ENCODE measurements at places on chromosomes 16 and 17.

DNA sequence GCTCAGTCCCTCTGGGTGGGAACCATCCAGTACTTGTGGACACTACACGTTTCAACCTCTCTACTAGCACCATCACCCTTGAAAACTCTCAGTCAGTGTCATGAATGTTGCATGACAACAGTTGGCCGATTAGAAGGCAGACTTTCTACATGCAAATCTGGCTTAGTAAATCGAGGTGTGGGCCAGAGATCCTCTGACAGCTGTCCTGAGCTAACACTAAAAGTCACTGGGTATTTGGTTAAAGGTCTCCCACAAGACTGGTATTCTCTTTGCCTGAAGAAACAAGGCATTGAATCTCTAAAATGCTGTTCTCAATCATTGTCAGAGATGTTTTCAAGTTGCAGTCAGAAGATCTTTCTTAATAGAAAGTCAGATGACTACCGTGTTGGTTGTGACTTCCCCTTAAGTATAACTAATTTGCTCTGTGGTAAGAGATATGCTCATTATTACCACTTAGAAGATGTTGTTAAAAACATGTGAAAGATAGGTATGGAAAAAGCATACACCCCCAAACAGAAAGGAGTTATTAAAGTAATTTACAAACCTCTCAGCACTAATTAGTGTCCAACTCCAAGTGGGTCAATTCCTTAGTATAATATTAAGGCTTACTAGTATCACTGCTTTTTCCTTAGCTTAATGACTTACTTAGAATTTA is 62.3 kb downstream of the WNT3 start:
- no peak for DNase-seq

DNA sequence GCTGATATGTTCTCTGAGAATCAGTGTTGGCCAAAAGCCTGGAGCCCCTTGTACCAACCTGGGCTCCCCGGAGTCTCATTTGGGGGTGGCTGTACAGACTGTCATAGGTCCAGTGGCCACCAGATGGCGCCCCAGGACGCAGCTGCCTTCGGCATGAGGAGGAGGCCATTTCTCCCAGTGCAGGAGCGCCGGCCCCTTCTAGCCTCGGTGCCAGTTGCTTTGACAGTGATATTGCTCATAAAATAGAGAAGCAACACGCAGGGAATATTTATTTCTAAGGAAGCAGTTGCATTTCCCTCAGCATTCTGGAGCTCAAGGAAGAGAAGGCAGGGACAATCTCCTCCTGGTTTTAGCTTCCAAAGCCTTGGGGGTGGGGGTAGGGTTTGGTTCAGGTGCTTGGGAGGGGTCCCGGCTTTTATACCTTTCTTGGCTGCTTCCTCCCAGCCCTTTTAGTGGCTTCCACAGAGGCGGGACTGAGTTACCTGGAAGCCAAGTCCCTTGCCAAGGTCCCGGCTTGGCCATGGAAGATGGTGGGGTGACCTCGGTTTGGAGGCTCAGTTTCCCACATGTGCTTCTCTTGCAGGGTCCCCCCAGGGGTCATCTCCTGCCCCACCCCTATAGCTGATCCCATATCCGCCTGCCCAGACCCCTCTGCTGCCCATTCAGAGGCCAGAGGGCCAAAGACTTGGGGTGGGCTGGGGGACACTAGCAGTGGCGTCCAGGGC is 117.8 kb upstream of the CDC42EP4 start:
- DNase-seq, result peak; percentile 92

GRCh38 chr16:12553191-12553590 is 250.5 kb downstream of the CPPED1 start:
- no peak for DNase-seq

DNA sequence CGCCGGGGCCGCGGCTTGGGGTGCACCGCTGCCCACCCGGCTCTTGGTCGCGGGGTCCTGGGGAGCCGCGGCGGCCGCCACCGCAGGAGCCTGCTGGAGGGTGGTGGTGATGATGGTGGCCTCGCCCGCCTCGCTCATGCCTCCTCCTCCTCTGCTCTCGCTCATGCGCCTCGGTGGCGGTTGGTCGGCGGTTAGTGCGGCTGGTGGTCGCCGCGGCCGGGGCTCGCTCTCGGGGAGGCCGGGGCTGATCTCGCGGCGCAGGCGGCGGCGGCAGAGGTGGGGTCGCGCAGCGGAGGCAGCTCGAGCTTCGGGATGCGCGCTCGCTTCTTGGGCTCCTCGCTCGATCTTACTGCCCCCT is 41.6 kb downstream of the AHSP start:
- DNase-seq, result no peak

GRCh38 chr17:77475016-77475976 is 334.5 kb downstream of the SEC14L1 start:
- DNase-seq, result no peak

- DNase-seq, result no peak
Observed at GRCh38 chr17:78672871-78673371, 95.7 kb upstream of the DNAH17 start.

DNA sequence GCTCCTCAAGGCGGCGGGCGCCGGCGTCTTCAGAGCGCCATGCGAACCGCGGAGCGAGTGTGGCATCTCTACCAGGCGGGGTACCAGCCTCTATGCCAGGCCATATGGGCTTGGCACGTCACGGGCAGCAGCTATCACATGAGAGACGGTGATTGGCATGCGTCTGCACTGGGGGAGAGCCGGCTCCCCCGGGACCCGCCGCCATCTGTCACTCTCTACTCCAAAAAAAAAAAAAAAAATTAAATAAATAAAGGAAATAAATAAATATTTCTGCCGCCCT is at the start of gene NEUROD2:
NEUROD2 (minus strand) TSS at position 70 of the 280 bp plus-strand sequence. CDS start 1,321 bp downstream, outside the sequence.
- no peak for DNase-seq

GRCh38 chr16:491220-491919 is 36.1 kb upstream of the CAPN15 start:
- DNase-seq, result no peak

GRCh38 chr17:50358177-50358576 is 12.3 kb downstream of the XYLT2 start:
- no peak for DNase-seq

GRCh38 chr17:40475234-40475908 is 26.1 kb downstream of the TNS4 start:
- DNase-seq, result no peak

Measured in memory B cell (primary cell).